Common myeloid progenitor, CD34-positive (primary cell): ENCODE measurements at places on chromosomes 7 and 10.

DNA sequence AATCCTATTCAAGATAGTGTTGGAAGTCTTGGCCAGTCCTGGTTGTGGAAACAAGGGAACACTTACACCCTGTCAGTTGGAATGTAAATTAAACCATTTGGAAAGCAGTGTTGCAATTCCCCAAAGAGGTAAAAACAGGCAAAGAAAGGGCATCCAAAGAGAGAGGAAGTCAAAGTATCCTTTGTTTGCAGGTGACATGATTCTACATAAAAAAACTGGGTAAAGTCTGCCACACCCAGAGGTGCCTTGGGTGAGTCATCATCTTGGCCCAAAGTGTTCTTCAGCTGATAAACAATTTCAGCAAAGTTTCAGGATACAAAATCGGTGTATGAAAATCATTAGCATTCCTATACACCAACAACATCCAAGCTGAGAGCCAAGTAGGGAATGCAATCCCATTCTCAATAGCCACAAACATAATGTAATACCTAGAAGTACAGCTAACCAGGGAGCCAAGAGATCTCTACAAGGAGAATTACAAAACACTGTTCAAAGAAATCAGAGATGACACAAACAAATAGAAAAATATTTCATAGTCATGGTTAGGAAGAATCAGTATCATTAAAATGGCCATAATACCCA lies 278.7 kb downstream of the SDK1 start:
- DNase-seq, result no peak

- no peak for DNase-seq
Observed at GRCh38 chr7:5767066-5767465, 14.4 kb downstream of the RNF216 start.

DNA sequence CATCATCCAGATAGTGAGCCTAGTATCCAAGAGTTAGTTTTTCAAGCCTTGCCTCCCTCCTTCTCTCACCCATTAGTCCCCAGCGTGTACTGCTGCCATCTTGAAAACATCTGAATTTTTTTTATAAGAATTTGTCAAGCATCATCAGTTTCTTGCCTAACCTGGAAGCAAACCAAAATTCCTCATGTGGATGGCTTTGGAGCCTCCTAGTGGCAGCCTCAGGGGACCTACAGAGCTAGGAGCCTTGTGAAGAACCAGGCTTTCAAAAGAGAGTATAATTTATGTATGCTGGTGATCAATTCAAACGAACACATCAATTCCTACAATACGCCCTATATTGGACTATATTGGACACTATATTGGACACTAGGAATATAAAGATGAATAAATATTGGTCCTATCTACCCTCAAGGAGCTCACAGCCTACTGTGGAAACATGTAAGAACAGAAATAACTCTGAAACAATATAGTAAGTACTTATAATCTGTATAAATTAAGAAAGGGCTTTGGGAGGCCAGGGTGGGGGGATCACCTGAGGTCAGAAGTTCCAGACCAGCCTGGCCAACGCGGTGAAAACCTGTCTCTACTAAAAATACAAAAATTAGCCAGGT lies 63.4 kb downstream of the HPSE2 start:
- peak; percentile 61 for DNase-seq

DNA sequence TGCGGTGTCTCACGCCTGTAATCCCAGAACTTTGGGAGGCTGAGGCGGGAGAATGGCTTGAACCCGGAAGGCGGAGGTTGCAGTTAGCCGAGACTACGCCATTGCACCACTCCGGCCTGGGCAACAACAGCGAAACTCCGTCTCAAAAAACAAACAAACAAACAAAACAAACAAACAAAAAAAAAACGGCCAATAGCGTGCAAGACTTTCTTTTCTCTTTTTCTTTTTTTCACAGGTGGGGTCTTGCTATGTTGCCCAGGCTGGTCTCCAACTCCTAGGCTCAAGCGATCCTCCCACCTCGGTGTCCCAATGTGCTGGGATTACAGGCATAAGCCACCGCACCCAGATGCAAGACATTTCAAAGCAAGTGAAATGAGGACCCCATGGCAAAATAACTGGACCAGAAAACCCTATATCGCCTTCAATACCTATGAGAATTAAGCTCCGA lies 1.6 kb downstream of the PSAP start:
- DNase-seq, result no peak

DNA sequence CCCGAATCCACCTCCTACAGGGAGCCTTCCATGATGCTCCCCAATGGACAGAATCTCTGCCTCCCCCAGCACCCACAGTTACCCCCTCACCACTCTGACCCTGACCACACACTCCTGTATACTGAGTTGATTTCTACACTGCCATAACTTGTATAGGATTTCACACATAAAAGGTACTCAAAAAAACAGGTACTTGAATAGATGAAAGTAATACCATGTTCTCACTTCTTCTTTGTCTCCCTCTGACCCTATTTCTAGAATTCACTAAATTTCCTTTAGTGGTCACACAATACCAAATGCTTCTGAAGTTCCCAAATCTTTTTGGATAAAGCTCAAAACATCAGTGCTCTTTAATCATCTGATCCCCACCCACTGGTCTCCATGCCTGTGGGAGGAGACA lies 45.4 kb downstream of the HSPA12A start:
- no peak for DNase-seq
